ENCODE measurements at places on chromosomes 5 and 9. TPM values are rescaled to one million over a fixed set of nuclear protein-coding genes. Genes with fewer than 3 reads are reported as not detected.
A peak's percentile ranks its signal among the peaks of the same experiment; 100 is the strongest.

DNA sequence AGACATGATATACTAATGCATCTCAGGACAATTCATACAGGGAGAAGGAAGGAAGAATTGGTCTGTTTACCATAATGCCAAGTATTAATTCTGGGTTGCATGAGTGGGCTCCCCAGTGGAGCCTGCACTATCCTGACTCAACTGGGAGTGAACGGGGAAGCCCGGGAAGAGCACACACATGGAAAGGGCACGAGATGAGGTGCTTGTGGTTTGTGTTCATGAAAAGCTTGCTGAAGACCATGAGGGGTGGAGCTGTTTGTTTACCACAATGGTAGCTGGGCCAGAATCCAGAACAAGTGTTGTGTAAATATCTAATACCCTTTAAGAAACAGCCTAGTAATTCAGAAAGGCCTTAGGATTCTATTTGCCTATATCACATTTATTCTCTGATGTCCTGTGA lies 44.6 kb downstream of the POC5 start:
- peaks cover 7% of the 10 kb centered on the region for H3K36me3 ChIP-seq
- H3K4me1 ChIP-seq, result peaks cover 44% of the 10 kb centered on the region
- no peak for DNase-seq

- H3K36me3 ChIP-seq, result no peaks in the 10 kb centered on the region
- peaks cover 10% of the 10 kb centered on the region for H3K4me1 ChIP-seq
- peak; percentile 89 for DNase-seq
- H3K27ac ChIP-seq, result no peak within 1 kb of the TSS
- H3K27me3 ChIP-seq, result peaks cover 6% of the 10 kb centered on the region
- no peak within 1 kb of the TSS for H3K4me3 ChIP-seq
Measured at GRCh38 chr9:137227054-137227852, at the start of gene RNF224. Gene RNF224 (plus strand): TSS chr9:137227502. CDS start chr9:137228336, 834 bp downstream.

- no peak overlapping the region for H3K27ac ChIP-seq
- no peaks in the 10 kb centered on the region for H3K36me3 ChIP-seq
- DNase-seq, result no peak
- peaks cover 5% of the 10 kb centered on the region for H3K27me3 ChIP-seq
- peaks cover 23% of the 10 kb centered on the region for H3K4me1 ChIP-seq
Measured at GRCh38 chr9:126371007-126371870, 44.6 kb downstream of the MVB12B start.

DNA sequence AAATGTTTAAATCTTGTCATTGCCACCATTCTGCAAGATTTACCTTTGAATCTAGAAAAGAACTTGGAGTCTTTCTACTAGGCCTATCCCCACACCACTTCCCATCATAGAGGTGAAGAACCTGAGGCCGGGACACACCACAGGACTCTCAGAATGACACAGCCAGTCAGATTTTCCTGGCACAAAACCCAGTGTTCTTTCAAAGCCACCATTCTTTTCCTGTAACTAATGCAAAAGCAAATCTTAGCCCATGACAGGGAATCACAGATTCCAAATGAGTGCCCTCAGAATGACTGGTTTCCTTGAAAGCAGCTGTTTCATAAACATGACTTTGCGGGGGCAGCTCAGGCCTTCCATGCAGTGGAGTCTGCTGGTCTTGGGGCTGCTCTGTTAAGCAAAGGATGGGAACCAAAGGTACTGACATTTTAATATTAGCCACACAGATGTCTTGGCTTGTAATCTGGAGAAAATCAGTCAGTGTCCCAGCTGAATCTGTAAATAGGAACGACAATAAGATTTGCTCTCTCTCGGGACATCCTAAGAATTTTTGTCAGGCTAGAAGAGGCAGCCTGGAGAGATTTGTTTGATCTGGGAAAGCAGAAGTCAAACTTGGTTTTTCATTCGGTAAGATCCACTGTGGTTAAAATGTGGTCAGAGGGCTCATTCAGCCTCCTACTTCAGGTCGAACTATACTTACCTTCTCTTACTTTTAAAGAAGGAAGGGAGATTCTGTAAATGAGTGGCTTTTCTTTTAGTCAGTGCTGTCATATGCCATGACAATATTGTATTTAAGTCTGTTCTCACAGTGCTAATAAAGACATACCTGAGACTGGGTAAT lies 115.1 kb downstream of the PALM2AKAP2 start:
- peak; percentile 66 for DNase-seq
- no peaks in the 10 kb centered on the region for H3K36me3 ChIP-seq
- peak overlapping the region; percentile 56 for H3K4me3 ChIP-seq
- peaks cover 41% of the 10 kb centered on the region for H3K4me1 ChIP-seq
- H3K27ac ChIP-seq, result peak overlapping the region; percentile 91

GRCh38 chr9:95854386-95855020 lies 21.0 kb upstream of the ERCC6L2 start:
- H3K4me3 ChIP-seq, result no peak overlapping the region
- H3K27me3 ChIP-seq, result peaks cover 6% of the 10 kb centered on the region
- no peak for DNase-seq
- peaks cover 41% of the 10 kb centered on the region for H3K4me1 ChIP-seq
- no peak overlapping the region for H3K27ac ChIP-seq
- H3K36me3 ChIP-seq, result peaks cover 2% of the 10 kb centered on the region

DNA sequence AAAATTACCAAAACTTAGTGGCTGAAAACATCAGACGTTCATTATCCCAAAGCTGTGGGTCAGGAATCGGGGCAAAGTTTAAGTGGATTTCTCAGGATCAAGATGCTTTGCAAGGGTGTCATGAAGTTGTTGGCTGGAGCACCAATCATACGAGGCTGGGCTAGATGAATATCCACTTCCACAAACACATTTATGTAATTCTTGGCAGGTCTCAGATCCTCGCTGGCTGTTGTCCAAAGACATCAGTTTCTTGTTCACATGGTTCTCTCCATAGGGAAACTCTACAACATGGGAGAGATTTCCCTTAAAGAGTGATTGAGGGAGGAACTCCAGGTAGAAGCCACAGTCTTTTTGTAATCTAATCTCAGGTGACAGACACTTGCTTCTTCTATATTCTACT lies 20.2 kb upstream of the CCDC192 start:
- no peak overlapping the region for H3K27ac ChIP-seq
- DNase-seq, result no peak
- H3K27me3 ChIP-seq, result no peaks in the 10 kb centered on the region

DNA sequence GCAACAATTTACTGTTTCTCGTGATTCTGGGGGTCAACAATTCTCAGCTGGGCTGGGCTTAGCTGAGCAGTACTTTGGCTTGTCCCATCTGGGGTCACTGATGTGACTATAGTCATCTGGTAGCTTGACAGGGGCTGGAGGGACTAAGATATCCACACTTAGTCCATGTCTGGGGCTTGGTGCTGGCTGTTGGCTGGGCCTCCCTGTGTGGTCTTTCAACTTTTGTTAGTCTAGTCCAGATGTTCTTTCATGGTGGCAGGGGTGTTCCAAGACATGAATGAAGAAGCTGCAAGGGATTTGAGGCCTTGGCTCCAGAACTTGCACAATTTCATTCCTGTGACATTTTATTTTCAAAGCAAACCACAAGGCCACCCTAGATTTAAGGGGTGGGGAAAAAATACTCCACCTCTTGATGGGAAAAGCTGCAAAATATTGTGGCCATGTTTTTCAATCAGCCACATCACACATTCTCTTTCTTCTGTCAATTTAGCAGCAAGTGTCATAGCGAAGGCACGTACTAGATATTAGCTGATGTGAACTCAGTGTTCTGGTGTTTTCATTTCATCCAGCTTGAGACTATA lies 59.2 kb downstream of the TSSK1B start:
- no peak overlapping the region for H3K27ac ChIP-seq
- H3K4me1 ChIP-seq, result peaks cover 29% of the 10 kb centered on the region

DNA sequence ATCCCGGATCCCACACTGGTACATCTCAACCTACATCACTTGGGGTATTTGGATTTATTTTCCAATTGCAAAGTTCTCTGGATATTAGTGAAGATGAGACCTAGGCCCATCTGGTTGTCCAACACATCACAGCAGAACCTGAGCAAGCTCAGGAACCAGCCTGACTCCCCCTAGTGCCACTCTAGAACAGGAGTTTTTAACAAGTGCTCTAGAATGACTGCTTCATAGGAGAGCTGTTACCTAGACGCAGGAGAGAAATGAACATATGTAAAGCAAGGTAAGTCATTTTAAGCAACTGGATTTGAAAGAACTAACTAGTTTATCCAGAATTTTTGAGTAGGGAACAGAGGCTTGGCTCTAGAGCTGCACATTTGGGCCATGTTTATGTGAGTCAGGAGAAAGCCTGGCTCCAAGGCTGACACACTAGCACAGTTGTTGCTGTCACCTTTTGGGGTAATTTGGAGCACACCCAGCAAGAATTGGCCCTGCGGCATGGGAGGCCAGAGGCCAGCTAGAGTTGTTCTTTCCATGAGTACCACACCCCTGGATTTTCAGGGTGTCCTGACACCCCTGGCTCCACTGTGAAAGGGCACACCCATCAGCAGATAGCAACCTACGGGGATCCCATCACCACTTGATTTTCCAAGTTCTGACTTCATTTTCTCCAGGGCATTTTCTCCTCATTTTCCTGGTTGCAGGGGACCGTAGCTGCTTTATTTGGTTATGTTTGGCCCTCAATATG lies 110.9 kb upstream of the LPAR1 start:
- H3K4me3 ChIP-seq, result no peak overlapping the region
- no peaks in the 10 kb centered on the region for H3K4me1 ChIP-seq
- H3K36me3 ChIP-seq, result no peaks in the 10 kb centered on the region
- no peaks in the 10 kb centered on the region for H3K27me3 ChIP-seq
- no peak for DNase-seq

DNA sequence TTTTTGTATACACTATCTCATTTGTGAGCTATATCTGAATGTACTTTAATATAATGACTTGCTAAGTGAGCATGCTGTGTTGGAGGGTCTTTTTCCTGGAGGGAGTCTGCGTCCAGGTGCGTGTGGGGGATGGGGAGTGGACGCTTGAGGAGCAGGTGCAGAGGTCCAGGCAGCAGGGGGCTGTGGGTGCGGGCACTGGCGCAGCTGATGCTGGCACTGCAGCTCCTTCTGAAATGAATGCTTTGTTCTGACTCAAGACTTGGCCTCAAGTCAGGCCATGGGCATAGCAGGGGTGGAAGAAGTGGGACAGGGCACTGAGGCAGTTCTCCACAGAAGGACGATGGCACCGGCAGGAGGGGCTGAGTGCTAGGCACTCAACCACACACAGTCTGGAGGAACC lies 165.7 kb upstream of the IRX1 start:
- H3K4me1 ChIP-seq, result no peaks in the 10 kb centered on the region
- H3K36me3 ChIP-seq, result no peaks in the 10 kb centered on the region
- H3K27ac ChIP-seq, result no peak overlapping the region
- H3K27me3 ChIP-seq, result no peaks in the 10 kb centered on the region
- no peak overlapping the region for H3K4me3 ChIP-seq

DNA sequence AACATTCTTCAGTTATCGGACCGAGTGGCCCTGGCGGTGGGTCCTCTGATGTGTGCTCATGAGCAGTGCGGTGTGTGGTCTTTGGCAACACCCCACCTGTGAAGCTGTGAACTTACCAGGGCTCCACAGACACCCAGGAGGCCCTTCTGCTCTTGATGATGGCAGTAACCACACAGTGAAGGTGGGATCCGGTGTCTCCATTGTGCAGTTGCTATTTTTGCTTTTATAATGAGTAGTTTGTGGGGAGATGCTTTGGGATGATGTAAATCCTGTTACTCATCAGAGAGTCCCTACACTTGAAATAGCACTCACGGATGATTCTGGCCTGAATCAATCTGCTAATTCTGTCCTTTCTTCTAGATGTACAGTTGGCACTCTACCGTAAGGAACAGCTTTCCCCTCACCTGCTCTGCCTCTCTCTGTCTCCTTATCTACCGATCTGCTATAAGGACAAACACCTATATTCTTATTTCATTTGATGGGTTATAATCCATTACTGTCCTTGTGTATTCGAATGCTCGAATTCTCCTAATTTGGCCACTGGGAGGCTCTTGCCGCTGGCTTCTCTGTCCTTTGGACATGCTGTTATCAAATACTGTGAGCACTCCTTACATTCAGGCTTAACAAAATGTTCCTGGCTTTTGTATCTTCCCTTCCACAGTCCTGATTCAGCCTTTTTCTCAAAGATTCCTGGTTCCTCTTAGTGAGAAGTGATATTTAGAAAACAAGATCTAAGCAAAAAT lies 20.2 kb downstream of the ATPSCKMT start:
- no peak overlapping the region for H3K27ac ChIP-seq
- H3K4me3 ChIP-seq, result no peak overlapping the region
- H3K36me3 ChIP-seq, result peaks cover 9% of the 10 kb centered on the region
- H3K27me3 ChIP-seq, result no peaks in the 10 kb centered on the region
- no peaks in the 10 kb centered on the region for H3K4me1 ChIP-seq
- no peak for DNase-seq

GRCh38 chr5:82624062-82624461 lies 345.9 kb upstream of the RPS23 start:
- no peaks in the 10 kb centered on the region for H3K27me3 ChIP-seq
- no peak overlapping the region for H3K27ac ChIP-seq
- no peaks in the 10 kb centered on the region for H3K36me3 ChIP-seq
- H3K4me3 ChIP-seq, result no peak overlapping the region
- no peaks in the 10 kb centered on the region for H3K4me1 ChIP-seq

DNA sequence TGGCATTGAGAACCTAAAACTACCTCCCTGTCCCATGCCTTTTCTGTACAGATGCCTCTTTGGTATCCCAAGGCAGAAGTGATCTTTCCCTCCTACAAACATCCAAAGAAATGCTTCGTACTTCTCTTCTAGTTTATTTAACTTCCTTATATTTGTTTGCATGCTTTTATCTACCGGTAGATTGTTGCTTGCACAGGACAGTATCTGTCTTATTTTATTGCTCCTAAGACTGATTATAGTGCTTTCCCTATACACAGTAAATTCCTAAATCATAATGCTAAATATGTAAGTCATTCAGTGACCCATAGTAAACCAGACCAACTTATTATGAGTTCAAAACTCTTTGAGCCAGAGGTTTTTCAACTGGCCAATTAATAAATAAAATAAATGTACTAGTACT lies 156.9 kb downstream of the PRELID2 start:
- H3K27ac ChIP-seq, result no peak overlapping the region
- DNase-seq, result no peak
- peaks cover 4% of the 10 kb centered on the region for H3K4me1 ChIP-seq
- no peak overlapping the region for H3K4me3 ChIP-seq
- no peaks in the 10 kb centered on the region for H3K27me3 ChIP-seq

GRCh38 chr9:105531530-105531929 lies 26.4 kb upstream of the FKTN start:
- no peak for DNase-seq
- H3K4me3 ChIP-seq, result no peak overlapping the region
- peaks cover 32% of the 10 kb centered on the region for H3K4me1 ChIP-seq

Gene PCA3
- not detected for total RNA-seq

Gene STPG3
- total RNA-seq, result not detected

Gene SHISAL2B
- total RNA-seq, result not detected

Gene BAAT
- total RNA-seq, result 0.19 TPM

Gene MSX2
- 0.38 TPM for total RNA-seq

Gene MAMDC2
- not detected for total RNA-seq

Gene SH3RF2
- 0.53 TPM for total RNA-seq

Gene ECM2
- not detected for total RNA-seq

Data from activated T-cell treated with anti-CD3 and anti-CD28 coated beads, Interleukin-2, amount 50 U/mL, for 72 hours (primary cell).